Psoas muscle (tissue), 8 donors: ENCODE measurements at places on chromosomes 7 and 10. TPM values are rescaled to one million over a fixed set of nuclear protein-coding genes. Genes with fewer than 3 reads are reported as not detected.
A peak's percentile ranks its signal among the peaks of the same experiment; 100 is the strongest.

KCNMA1 gene
- polyA plus RNA-seq, result 49.0 TPM

ABCC2 gene
- 0.48 TPM for polyA plus RNA-seq

SLC35B4 gene
- 4.0 TPM for polyA plus RNA-seq

CRYGN gene
- not detected for polyA plus RNA-seq

CFTR gene
- polyA plus RNA-seq, result not detected

NKX1-2 gene
- polyA plus RNA-seq, result not detected

ZNF365 gene
- polyA plus RNA-seq, result 0.10 TPM

SHOC2 gene
- polyA plus RNA-seq, result 45.8 TPM

FAM241B gene
- polyA plus RNA-seq, result 3.2 TPM

AGR2 gene
- 0.17 TPM for polyA plus RNA-seq

FGFBP3 gene
- 0.41 TPM for polyA plus RNA-seq

- no peak for DNase-seq
Observed at GRCh38 chr7:47832105-47832715, 116.1 kb downstream of the PKD1L1 start.

GRCh38 chr7:55969391-55969790, 5.0 kb downstream of the NIPSNAP2 start:
- no peak for DNase-seq

GRCh38 chr10:52368725-52369124, 54.6 kb downstream of the DKK1 start:
- no peak for DNase-seq

GRCh38 chr10:95287281-95287680, 3.5 kb downstream of the PDLIM1 start:
- DNase-seq, result no peak

GRCh38 chr10:73205081-73205480, 37.2 kb downstream of the FAM149B1 start:
- no peak for DNase-seq

GRCh38 chr10:5629303-5630111, 36.9 kb downstream of the ASB13 start:
- peak; percentile 86 for DNase-seq

- no peak for DNase-seq
Observed at GRCh38 chr10:23359692-23360380, 15.2 kb upstream of the C10orf67 start.

GRCh38 chr7:101998906-101999240, 181.4 kb downstream of the CUX1 start:
- peak; percentile 34 for DNase-seq

GRCh38 chr7:30998180-30998579, 34.4 kb downstream of the GHRHR start:
- DNase-seq, result peak; percentile 57

DNA sequence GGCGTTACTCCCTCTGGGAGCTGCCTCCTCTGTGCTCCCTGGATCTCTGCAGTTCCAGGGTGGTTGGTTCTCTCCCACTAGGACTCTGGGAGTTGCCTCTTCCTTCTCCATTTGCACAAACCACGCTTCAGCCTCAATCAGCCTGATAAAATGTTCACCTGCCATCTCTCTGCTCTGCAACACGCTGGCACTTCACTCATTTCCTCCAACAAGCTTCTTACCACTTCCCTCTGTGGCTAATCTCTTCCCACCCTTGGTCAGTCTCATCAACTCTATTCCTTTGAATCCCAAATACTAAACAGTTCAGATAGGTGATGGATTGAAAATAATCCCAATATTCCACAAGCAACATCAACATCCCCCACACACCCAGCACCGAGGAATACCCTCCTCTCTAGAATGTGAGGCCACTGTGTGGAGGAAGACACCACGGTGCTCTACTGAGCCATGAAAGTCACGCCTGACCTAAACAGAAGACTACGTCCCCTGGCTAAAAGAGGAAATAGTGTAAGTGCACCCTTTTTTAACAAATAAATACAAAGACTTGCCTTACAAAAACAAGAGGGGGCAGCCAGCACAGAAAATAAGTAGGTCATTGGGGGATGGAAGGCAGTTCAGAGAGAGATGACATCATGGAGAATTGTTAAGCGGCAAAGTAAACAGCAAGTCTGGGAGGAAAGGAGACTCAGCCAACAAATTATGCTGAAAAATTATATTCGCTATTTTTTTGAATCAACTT, 1.9 kb upstream of the FAM170B start:
- no peak for DNase-seq

DNA sequence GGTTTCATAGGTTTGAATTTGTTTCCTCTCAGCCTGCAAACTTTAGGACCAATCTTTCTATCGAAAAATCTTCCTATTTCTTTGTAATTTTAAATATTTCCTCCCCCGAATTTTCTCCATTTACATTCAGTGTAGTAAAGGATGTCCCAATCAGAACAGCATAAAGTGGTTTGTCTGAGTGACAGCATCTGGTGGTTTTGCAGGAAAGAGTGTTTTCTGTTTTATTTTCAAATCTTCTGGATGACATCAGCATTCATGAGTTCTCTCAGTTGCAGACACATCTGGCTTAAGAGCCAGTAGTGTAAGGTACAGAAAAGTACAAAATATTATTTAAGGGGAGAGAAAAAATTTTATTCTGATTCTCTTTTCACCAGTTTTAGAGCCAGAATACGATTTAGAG, 634.8 kb downstream of the PHTF2 start:
- DNase-seq, result no peak

- no peak for DNase-seq
Observed at GRCh38 chr7:105924945-105925344, 38.1 kb upstream of the CDHR3 start.

DNA sequence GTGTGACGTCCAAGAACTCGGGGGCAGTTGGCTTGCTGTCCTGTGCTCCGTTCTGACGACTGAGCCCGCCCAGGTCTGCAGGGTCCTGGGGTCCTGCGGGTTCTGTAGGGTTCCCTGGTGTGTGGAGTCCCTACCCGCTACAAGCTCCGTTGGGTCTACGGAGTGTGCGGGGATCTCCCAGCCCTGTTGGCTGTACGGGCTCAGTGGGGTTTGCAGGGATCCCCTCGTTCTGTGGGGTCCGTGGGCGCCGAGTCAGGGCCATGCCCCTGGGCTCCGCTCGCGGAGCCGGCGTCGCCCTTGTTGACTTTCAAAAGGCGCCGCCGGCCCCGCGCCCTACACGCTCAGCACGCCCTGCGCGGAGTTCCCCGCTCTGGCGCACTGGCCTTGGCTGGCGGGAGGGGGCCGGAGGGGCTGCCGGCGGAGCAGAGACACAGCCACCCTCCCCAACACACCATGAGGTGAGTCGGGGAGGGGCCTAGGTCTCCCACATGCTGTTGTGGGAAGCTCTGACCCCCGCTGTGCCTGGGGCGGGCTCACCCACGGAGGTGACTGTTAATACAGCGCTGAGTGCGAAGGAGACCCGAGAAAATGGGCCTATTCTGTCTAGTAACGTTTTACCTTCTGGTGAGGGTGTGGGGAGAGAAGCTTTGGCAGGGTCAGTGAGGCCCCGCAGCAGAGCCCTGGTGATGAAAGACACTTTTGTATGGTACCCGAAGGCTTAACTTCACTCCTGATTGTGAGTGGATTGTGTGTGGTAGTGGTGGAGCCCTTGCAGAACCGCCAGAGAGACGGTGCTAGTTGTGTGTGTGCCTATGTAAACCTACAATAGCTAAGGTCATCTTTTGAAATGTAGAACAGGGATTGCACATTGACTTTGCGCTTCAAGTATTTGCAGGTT, 8.1 kb downstream of the TASOR2 start:
- peak; percentile 53 for DNase-seq

DNA sequence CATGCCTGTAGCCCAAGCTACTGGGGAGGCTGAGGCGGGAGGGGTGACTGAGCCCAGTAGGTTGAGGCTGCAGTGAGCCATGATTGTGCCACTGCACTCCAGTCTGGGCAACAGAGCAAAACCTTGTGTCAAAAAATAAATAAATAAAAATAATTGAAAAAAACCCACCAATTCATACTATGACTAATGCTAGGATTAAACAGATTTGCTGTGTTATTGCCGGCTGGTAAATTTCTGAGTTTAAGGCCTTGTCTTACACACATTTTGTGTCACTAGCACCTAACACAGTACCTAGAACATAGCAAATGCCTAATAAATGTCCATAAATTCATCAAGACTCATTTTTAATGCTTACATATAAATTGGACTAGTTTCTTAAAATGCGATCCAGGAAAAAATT, 8.7 kb downstream of the ESYT2 start:
- DNase-seq, result no peak

GRCh38 chr7:29976266-29976665, 13.3 kb downstream of the SCRN1 start:
- DNase-seq, result no peak

- DNase-seq, result no peak
Observed at GRCh38 chr10:119312241-119312640, 104.9 kb downstream of the GRK5 start.

DNA sequence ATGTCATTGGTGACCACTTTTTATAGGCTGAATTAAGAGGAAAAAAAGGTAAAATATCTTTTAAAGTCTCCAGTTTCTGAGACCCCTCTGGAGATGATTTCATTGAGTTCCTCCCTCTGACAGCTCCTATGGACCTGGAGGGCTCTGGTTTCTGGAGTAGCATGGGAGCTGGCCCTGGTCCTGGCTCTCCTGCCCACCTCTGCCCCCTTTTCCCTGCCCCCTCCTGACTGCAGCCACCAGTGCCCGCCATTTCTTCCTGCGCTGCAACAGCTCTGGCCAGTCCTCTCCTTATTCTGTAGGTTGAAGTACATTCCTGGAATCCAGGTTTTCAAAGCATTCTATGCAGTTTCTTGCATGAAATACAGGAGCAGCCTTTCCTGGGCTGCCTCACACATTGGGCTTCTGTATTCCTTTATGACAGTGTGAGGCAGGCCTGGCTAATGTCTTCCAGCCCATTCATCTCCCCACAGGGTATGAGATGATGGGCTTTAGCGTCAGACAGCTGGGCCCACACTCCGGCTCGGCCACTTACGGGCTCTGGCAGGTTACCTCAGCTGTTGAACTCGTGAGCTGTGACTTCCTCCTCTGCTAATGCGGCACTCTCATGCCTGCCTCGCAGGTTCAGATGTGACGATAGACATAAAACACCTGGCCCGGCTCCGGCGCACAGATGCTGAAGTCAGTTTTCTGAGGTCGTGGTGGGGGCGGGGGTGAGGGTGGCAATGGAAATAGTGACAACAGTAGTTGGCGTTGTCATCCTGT, 101.7 kb downstream of the MGMT start:
- no peak for DNase-seq

GRCh38 chr10:131691481-131692090, 209.2 kb upstream of the PPP2R2D start:
- DNase-seq, result no peak

- DNase-seq, result no peak
Observed at GRCh38 chr7:151205730-151206129, 4.6 kb downstream of the H2BK1 start.

DNA sequence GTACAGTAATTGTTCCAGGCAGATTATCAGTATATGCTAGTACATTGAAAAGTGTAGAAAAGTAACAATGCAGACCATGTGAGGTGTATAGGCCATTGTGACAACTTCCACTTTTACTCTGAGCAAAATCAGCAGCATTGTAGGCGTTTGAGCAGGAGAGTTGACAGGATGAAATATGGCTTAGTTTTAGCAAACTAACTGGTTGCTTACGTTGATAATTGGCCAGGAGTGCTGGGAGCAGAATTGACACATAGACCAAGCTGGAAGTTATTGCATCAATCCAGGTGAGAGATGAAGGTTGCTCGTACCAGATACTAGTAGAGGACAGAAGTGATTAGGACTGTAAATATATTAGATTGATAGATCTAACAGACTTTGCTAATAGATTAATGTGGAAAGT, 46.0 kb downstream of the LCOR start:
- no peak for DNase-seq

DNA sequence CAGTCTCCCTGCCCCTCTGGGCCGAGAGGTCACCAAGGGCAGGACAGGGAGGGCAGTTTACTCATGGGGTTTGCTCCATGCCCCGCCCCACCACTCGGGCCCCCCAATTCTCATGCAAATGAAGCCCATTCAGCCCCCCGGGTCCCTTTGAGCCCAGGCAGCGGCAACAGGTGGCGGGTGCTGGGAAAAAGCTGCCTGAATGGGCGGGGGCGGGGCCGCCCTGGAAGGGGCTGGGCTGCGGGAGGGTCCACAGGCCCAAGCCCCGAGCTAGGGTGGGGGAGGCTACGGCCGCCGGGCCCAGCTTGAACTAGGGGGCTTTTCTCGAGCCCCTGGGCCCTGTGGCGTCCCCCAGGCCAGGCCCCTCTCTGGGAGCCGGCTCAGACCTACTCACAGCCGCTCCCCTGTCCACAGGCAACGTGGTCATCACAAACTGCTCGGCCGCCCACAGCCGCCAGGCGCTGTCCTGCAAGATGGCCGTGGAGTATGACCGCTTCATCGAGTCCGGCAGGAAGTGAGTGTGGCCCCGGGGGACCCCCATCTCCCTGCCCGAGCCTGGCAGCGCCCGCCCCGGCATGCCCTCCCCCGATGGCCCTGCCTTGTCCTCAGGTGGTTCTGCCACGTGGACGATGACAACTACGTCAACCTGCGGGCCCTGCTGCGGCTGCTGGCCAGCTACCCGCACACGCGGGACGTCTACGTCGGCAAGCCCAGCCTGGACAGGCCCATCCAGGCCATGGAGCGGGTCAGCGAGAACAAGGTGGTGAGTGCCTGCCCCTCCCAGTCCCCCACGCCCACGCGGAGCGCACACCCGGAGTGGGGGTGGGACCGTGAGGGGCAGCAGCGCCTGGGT, 5.5 kb downstream of the LFNG start:
- peak; percentile 17 for DNase-seq

- no peak for DNase-seq
Observed at GRCh38 chr7:158956805-158957509, 100.6 kb downstream of the DYNC2I1 start.

- DNase-seq, result no peak
Observed at GRCh38 chr10:85961479-85962067, 405.0 kb downstream of the GRID1 start.

DNA sequence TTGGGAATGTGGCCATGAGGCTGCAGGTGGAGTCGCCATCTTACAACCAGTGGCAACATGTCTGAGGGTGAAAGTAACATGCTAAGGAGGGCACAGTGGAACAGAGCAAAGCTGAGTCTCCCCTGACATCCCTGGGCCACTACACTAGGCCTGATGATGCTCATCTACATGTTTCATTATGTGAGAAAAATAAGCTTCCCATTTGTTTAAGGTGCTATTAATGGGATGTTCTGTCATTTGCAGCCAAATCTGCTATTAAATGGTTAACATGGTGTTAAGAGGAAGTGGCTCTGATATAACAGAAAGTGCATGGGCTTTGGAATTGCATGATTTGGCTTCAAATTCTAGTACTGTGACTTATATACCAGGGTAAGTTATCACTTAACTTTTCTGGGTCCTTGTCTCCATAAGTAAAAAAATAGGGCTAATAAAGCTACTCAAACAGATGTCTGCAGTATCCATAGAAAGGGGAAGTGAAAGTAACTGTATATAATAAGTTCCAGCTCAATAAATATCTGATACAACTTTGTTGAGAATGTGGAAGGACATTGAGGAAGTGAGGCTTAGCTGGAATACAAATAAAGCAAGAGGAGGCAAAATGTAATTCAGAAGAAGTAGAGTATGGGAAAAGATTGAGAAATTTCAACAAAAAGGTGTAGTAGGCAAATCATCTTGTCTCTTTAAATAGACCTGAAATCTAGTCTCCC, 158.9 kb downstream of the RTKN2 start:
- no peak for DNase-seq
